ENCODE measurements at places on chromosomes 16 and 17.

- DNase-seq: no peak
Observed at GRCh38 chr16:30184096-30184890, 891 bp downstream of the CORO1A start.

- DNase-seq: no peak
Observed at GRCh38 chr17:36501963-36502362, 15.5 kb downstream of the ZNHIT3 start.

DNA sequence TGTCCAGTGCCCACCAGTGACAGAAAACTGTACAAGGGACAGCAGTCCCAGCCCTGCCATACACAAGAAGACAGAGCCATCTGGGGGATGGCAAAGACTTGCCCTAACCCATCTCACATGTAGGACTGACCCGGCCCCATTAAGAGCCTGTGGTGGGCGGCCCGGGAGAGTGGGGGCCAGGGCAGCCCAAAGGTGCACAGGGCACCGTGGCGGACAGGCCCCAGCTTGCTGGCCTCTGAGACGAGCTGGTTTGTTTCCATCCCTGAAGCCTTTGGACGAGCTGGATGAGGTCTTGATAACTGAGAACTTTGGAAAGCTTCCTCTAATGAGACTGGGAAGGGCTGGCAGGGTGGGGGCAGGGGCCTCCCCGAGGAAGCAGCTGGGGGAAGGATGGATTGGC, 11.0 kb upstream of the RCVRN start:
- DNase-seq: no peak

GRCh38 chr17:19487024-19487600, 46.5 kb upstream of the SLC47A1 start:
- DNase-seq: no peak

- no peak for DNase-seq
Observed at GRCh38 chr16:4640572-4641305, 16.1 kb downstream of the MGRN1 start.

DNA sequence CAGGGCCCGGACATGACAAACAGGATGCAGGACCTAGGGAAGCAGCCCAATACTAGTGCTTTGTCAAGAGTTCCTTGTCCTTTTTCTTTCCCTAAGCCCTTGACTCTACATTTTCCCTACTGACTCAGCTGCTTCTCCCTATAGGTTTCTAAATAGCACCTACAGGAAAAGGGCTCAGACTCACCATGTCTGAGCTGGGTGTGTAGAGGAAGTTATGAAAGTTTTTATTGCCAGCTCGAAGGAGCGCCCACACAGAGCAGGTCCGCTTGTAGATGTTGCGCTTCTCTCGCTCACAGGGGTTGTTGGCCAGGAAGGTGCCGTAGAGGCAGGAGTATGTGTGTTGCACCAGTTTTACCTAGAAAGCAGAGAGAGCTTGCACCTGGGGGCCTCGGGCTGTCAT, 10.6 kb downstream of the MTMR4 start:
- DNase-seq: no peak

GRCh38 chr17:27494192-27495091, 38.2 kb downstream of the KSR1 start:
- DNase-seq: no peak

GRCh38 chr17:80848449-80849102, 143.1 kb upstream of the CHMP6 start:
- no peak for DNase-seq

- no peak for DNase-seq
Observed at GRCh38 chr16:75263963-75264445, 12.6 kb upstream of the BCAR1 start.

- no peak for DNase-seq
Observed at GRCh38 chr17:48052956-48053757, 5.0 kb downstream of the NFE2L1 start.

DNA sequence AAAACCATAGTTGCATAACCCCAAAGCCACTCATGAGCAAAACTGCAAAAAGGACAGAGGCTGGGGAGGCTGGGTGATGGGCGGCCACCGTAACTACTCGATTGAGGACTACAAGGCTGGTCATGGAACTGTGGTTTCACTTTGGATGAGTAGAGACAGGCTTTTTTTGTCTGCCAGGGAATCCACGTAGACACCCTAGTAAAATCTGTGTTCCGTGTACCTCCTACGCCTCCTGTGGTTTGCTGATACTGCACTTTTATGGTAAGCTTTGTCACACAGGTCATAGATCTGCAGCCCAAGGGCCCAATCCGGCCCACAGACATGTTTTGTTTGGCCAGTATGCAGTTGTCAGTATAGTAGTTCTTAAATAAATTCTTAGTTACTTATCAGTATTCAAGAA, 2.2 kb upstream of the TLCD3B start:
- DNase-seq: no peak

DNA sequence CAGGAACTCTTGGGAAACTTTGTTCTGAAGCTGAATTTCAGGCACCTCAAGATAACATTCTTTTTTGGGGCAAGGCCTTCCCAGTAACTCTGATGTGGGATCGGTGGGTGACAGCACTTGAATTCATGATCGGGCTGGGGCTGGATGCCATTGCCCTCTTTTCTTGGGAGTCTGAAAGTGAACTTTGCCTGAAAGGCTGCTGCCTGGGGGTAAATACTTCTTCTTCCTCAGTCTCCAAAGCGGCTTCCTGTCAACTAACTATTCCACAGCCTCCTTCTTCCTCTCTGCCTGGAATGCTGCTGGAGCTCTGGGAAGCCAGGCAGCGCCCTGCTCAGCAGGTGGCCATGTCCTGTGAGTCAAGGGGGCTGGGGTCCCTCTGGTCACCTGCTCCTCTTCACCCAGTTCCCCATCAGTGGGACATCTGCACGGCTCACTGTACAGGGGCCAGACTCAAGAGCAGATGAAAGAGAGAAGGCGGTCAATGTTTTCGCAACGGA, 79.5 kb downstream of the WIPI1 start:
- no peak for DNase-seq

DNA sequence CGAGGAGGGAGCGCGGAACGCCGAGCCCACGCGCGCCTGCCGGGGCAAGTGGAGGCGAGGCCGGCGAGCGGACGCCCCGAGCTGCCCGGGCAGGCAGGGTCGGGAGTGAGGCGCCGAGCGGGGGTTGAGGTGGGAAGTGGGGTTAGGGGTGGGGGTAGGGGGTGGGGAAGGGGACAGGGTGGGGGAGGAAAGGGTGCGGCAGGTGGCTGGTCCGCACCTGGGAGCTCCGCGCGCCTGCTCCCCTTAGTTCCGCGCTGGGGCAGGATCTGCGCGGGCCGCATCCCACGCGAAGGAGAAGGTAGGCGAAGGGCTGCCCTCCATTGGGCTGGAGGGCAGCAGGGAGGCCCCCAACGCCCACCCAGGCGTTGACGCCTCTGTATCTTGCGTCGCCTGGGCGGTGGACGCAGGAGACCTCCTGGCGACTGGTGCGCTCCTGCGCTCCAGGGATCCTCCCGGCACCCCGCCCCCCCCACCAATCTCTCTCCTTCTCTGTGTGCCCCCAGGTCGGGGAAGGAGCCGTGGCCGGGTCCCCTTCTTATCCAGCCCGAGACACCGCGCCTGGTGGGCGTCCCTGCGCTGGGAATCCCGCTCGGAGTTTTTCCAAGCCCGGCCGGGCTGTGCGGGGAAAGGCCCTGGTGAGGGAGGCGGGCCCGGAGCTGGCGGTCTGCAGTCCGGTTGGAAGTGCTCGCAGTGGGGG, 51.3 kb upstream of the AMZ2 start:
- no peak for DNase-seq
